ENCODE measurements at places on chromosomes 5 and 9. TPM values are rescaled to one million over a fixed set of nuclear protein-coding genes. Genes with fewer than 3 reads are reported as not detected.

GRCh38 chr9:106481013-106481609 lies 381.9 kb upstream of the ZNF462 start:
- no peak for DNase-seq

DNA sequence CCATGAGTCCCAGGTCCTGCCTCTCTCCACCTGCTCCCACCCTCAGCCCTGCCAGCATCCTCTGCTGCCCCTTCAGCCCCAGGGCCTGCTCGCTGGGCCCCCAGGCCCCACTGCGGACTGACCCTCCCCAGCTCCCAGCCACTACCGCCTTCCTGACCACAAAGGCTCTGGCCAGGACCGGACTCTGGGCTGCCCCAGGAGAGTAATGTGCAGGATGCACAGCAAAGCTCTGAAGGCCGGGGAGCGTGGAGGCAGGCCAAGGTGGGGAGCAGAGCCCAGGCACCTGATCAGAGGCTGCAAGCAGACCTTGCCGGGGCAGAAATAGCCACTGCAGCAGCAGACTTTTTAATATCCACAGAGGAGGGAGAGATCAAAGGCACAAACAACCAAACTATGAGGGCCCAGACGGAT lies 27.9 kb downstream of the IPPK start:
- DNase-seq, result no peak

- DNase-seq, result no peak
These were observed 548.1 kb upstream of the C9orf72 start for GRCh38 chr9:28121366-28121765.

DNA sequence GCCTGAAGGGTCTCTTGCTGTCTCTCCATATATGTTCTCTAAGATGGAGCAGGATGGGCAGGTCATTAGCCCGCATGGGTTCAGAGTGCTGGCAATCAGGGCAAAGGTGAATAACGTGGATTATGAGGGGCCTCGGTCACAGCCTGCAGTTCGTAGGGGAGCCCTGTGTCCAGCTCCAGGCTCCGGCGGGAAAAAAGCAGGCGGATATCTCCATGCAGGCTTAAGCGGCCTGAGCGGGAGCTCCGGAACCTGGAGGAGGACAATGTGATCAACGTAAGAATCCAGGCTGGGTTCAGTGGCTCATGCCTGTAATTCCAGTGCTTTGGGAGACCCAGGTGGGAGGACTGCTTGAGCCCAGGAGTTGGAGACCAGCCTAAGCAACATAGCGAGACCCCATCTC lies 2.2 kb upstream of the STOML2 start:
- DNase-seq, result no peak

DNA sequence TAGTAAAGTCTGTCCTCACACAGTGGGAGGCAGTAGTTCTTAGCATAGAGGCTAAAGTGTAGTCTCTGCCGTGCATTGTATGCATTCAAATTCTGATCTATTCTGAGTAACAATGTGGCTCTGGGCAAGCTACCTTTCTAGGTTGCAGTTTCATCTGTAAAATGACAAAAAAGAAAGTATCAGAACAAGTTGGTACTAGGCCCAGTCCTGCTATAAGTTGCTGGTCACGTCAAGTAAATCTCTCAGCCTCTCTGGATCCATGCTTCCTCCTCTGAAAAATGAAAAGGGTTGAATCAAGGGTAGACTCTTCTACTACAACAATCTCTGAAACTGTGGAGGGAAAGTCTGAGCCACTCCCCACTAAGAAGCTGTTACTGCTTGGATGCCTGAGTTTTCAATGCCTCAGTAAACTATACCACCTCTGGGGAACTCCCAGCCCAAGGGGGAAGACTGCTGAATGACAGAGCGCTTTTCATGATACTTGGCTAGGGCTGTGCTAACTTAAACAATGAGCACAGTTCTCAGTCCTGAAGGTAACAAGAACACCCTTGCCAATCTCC lies 34.5 kb upstream of the SPARC start:
- no peak for DNase-seq

GRCh38 chr5:110900829-110901228 lies 162.0 kb downstream of the SLC25A46 start:
- DNase-seq, result no peak

- DNase-seq, result no peak
These were observed 66.1 kb downstream of the BRINP1 start for GRCh38 chr9:119302988-119303698.

GRCh38 chr5:180202939-180203573 lies 6.0 kb downstream of the RASGEF1C start:
- DNase-seq, result peak; percentile 41

DNA sequence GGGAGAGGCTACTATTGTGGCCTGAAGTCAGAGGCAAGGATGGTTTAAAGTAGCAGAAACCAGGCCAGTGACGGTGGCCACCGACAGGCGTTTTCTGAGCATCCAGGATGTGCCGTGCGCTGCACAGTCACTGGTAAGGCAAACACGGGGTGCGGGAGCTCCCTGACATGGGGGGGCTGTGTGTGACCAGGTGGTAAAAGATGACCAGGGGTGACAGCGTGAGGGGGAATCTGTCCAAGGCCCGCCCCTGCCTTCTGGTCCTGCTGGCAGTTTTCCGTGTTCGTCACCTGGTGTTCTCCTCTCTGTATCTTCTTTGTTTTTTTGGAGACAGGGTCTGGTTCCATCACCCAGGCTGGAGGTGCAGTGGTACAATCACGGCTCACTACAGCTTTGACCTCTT lies 167.4 kb downstream of the ICE1 start:
- DNase-seq, result no peak

DNA sequence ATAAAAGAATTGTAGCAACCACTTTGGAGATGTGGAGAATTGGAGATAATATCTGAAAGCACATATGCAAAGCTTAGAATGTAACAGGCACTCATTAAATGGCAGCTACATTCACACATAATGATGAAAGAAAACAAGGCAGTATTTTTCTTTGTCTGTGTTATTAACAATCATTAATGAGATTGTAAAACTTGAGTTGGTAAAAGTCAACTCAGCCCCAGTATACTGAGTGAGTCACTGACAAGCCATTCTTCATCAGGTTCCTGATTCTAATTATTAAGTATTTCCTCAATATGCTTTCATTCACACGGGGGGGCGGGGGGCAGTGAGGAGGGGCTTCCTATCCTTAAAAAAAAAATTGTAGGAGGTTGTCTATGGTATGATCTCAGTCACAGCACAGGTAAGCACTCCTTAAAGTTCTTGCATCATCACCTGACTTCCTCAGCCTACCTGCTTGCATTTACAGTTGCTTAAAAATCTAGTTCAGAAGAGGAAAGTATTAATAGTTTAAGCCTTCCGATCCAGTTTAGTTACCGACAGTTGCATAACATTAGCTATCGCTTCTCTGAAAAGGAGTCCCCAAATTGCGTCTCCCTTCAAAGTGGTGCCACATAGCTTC lies 379.8 kb downstream of the EFNA5 start:
- no peak for DNase-seq

- DNase-seq, result no peak
These were observed 11.0 kb downstream of the CDH10 start for GRCh38 chr5:24633715-24634325.

GRCh38 chr5:89097103-89097502 lies 214.1 kb upstream of the MEF2C start:
- no peak for DNase-seq

DNA sequence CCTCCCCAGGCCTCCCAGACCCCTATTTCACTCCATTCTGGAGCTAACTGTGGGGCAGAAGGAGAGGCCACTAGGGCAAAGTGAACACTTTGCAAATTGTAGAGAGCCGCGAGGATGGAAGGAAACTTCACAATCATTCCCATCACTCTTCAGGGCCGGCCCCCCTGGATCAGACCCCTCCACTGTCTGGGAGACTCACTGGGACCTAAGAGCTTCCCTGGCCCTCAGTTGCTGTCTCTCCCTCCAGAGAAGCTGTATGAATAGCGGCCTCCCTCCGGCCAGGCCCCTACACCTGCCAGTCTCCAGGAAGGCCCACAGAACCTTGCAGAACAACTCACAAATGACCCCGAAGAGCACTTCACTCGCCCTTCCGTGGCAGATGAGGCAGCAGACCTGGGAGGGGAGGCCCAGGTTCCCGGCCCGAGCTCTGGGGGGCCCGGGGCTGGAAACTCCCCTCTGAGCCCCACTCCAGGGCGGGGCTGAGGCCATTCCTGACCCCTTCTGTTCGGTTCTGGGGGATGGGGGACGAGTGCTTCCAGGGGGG lies 141.9 kb upstream of the IER5L start:
- no peak for DNase-seq

DNA sequence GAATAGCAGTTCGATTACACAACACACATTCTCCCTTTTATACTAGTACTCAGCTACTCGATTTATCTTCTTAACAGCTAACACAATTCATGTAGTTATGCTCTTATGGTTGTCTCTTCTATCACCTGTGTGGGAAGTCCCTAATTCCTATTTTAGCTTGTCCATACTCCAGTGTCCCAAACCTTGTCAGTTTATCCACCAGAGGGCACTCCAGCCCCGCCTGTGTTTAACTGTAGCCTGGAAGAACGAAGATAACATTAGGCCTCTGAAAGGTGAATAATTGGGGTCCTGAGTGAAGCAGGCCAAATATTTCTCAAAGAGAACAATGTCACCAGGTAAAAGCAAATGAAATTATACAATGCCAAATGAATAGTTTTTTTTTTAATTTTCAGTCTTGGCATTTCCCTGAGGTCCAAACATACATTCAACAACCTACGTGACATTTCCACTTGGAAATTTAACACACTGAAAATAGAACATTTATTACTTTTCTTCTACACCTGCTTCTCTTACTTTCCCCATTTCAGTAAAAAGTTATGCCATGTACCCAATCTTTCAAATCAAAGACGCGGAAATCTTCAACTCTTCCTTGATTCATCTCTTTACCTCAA lies 560.7 kb downstream of the HTR1A start:
- DNase-seq, result no peak

DNA sequence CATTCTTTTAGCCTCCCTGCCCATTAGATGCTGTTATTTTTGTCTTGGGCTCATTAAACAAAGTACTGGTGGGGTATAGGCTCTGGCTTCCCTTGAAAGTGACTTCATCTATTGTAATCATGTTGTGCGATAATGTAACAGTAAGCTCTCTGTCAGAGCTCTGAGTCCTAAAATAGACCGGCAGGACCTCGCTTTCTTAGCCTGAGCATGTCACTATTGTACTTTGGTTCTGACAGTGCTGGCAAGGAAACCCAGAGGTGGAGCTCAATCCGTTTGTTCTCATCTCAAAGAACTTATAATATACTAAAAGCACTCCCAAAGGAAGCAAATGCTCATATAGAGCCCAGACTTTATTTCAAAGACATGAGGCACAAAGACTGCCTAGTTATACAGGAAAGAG lies 339.1 kb upstream of the CCNH start:
- no peak for DNase-seq

GRCh38 chr5:4614088-4614487 lies 526.0 kb upstream of the ADAMTS16 start:
- no peak for DNase-seq

DNA sequence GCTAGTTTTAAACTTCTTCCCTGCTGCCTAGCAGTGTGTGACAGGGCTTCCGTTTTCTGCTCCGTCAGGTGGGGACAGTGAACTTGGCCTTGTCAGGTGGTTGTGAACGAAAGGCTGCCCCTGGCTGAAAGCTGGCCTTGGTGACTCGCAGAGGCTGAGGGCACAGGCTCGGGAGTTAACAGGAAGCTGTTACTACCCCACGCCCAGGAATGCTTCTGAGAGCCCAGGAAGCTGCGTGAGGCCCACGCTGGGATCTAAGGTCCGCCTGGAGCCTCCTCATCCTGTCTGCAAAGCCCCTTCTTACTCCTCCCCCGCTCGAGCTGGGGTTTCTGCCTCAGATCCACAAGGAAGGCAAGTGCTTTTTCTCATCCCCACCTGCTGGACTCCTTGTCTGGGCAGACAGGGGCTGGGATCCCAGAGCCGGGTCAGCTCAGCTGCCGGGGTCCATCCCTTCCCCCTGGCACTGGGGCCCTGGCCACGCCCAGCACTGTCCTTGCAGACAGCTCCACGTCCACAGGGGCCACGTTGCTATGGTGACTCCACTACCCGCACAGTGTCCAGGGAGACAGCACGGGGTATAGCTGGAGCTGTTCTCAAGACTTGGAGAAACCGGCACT lies 124.7 kb upstream of the TBC1D2 start:
- DNase-seq, result no peak

DNA sequence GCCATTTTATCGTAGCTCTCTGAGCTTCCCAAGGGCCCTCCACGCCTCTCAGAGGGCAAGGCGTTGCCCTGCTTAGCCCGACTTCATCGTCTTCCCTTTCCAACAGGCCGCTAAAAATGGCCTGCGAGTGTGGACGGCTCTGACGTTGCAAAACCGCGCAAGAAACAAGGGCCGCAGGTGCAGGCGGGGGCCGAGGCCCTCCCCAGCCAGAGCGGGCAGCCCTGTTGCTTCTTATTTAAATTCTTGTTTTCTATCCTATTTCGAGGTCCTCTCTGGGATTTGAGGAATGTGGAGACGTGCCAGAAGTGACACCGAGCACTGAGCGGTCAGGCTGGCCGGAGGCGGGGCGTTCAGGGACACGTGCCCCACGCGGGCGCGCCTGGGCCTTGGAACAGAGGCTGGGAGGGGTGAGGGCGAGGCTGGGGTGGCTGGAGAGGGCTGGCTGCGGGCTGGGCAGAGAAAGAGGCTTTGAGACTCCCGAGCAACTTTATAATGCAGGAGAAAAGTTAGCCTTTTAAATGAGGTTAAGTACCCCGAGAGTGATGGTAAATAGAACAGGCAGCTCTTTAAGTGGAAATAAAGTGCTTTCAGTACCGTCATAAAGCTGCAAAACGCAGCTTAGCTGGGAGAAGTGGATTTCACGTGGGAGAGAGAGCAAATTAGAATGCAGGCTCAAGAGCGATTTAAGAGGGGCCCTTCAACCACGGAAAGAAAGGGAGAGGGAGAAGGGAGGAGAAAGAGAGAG lies 243.6 kb downstream of the AUH start:
- DNase-seq, result peak; percentile 94

- no peak for DNase-seq
These were observed 265.9 kb downstream of the MCTP1 start for GRCh38 chr5:95018946-95019345.

GRCh38 chr5:96902876-96903275 lies 26.6 kb downstream of the ERAP2 start:
- DNase-seq, result no peak

- DNase-seq, result no peak
These were observed 149.2 kb upstream of the CDKN2B start for GRCh38 chr9:22158271-22158670.

Gene RNF208
- total RNA-seq, result 0.29 TPM

Gene SHOC1
- total RNA-seq, result under 0.01 TPM

Gene PRRC1
- 86.0 TPM for total RNA-seq

Gene AQP7
- total RNA-seq, result 0.59 TPM

Gene FCN2
- not detected for total RNA-seq

Gene LOX
- total RNA-seq, result 317 TPM

Gene FBP2
- not detected for total RNA-seq

Gene TMEM171
- total RNA-seq, result 8.0 TPM

Gene ANKRA2
- 25.3 TPM for total RNA-seq

Gene KIF12
- total RNA-seq, result not detected
